ENCODE measurements at places on chromosomes 4 and X.

- DNase-seq, result no peak
These were observed 131.8 kb upstream of the PITX2 start for GRCh38 chr4:110754716-110755115.

- no peak for DNase-seq
These were observed 16.4 kb upstream of the PGRMC2 start for GRCh38 chr4:128303986-128304385.

DNA sequence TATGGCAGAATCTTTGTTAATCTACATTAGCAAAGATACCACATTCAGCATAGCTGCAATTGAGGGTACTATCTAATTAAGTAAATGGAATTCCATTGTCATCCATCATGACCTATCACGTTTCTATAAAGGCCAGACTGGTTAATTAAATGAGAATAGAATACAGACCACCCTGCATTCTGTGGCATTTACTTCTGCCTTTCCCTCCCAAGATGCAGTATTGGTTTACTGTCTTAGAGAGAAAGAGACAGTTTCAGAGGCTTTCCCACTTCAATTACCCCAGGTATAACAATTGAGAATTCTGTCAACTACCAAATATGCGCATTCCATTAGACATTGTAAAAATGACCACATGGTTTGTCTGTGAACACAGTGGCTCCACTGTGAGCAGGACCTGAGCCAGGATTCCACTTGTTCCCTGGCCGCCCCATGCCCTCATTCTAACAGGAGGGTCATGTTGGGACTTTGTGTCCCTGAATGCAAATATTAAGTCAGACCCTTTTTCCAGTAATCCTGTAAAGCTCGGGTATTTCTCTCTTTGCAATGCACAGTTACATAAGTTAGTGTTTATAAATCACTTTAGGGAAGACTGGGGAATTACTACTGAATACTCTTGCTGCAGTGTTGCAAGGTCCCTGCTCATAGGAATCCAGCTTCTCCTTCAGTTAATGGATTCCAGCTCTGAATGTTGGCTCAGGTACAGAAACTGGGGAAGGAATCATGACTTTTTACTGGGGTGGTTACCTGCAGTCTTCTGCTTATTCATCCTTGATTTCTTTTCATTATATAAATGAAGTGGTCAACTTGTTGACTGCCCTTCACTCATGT, 261.0 kb downstream of the PDGFC start:
- no peak for DNase-seq

DNA sequence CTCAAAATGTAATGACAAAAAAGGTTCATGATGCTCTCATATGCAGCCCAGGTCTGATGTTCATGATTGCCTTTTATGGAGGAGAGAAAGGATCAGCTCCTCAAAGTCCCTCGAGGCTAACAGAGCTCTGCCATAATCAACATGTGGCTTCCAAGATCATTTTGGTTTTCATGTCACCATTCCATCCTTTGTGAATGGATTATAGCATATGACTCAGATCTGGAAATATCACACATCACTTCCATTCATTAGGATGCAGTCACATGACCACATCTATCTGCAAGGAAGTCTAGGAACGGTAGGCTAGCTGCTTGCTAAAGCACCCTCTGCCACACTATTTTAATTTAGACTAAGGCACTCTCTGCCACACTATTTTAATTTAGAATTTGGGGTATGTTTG, 77.6 kb downstream of the COX18 start:
- no peak for DNase-seq

- no peak for DNase-seq
These were observed 39.5 kb downstream of the WDR1 start for GRCh38 chr4:10077076-10077475.

- DNase-seq, result no peak
These were observed 20.3 kb downstream of the NPY2R start for GRCh38 chr4:155228713-155229112.

- no peak for DNase-seq
These were observed 82.6 kb upstream of the GYPA start for GRCh38 chr4:144223149-144223548.

DNA sequence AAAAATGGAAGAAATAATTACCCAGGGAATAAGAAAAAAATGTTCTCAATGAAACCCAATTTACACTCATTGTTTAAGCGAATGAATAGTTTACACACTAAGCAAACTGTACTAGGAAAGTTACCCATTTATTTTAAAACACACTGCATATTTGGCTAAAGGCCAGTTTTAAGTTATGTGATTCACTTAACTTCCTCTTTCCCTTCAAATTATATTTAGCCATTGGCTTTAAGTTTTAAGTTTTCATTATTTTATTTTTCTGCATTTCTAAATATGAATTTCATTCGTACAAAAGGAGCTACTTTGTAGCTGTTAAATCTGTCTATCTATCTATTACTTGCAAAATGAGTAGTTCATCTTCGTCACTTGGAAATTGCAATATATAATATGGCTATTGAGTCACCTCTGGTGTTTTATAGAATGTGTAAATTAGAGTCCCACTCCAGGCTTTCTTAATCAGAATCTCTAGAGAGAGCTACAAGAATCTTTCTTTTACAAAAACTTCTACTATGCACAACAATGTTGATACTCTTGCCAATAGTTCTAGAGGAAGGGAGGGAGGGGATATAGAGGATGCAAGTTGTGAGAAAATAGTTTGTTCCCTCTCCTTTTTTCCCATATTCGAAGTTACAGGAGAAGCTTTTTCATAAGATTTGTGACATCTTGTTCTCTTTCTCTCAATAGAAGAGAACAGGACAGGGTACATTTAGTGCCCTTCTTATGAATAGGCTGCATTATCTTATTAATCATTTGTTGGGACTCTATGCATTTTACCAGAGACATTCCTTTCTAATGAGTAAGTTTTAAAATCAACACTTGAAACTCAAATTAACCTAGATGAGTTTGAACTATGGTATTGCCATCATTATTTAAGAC, 41.8 kb downstream of the SULT1B1 start:
- no peak for DNase-seq

- DNase-seq, result no peak
These were observed 137.8 kb downstream of the MID1IP1 start for GRCh38 chrX:38939067-38939466.

DNA sequence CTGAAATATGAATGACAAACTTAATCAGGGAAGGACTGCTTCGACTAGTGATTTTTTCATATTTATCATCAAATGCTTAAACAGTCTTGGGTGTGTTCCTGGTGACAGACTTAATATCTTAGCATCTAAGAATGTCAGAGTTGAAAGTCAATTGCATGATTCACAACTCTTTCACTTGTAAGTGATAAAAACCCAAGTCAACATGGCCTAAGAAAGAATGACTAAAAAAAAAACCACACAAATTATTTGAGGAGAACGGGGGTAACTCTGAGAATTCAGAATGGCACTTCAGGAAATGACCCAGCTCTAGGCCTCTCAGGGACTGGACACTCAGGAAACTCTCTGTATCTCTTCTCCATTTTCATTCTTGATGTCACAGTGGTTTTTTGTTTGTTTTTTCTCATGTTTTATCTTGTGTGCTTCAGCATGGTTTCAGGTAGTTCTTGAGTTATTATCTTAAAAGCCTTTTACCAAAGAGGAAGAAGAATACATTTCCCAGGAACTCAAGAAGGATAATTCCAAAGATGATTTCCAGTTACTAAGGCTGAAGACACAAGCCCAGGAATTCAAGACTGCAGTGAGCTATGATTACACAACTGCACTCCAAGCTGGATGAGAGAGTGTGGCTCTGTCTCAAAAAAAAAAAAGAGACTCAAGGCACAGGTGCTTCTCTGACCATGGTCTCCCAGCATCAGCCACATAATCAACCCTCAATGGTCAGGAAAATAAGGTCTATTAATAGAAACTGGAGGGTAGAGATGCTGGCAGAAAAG, 1697.8 kb upstream of the IGFBP7 start:
- DNase-seq, result no peak

DNA sequence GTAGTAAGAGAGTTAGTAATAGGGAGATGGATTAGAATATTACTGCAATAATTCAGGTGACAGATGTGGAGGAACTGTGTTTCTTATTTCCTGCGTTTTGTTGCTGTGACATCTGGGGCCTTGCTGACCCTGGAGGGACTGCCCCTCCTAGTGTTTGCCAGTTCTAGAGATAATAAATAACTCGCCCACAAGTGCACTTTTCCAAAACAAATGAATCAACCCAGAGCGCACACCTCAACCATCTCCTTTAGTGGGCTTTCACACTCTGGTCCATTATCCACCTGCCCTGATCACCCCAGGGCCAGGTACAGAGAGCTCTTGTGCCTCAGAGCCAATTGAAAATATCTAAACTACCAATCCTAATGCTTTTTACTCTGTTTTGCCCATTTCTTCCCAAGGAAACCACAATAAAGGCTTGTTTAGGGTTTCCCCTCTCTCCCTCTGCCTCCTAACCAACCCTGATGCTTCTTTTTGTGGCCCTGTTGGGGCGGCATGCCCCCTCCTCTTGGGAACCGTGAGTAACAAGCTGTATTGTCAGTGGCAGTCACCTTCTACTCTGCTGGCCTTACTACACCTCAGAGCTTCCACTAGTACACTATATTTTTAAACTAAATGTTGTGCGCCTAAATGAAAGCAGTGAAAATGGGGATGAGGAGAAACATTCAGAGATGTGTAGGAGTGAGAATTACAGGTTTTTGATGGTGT, 270.5 kb downstream of the TENM3 start:
- DNase-seq, result no peak

GRCh38 chr4:18942874-18943273, 921.3 kb upstream of the LCORL start:
- DNase-seq, result no peak

DNA sequence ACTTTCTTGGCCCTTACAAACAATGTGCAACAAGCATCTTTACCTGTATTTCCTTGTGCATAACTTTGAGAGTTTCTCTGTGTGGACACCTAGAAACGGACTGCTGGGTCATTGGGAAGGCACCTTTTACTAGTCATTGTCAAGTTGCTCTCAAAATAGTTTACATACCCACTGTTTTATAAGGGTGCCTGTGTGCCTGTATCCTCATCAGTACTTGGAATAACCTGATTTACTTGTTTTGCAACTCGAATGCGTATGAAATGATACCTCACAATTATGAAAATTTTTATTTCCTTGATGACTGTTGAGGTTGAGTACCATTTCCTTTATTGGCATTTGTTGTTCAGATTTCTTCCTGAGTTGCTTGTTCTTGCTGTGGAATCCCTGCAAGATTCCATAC, 150.8 kb downstream of the STIM2 start:
- DNase-seq, result no peak

- no peak for DNase-seq
These were observed 137.3 kb downstream of the BMPR1B start for GRCh38 chr4:94895081-94895480.

DNA sequence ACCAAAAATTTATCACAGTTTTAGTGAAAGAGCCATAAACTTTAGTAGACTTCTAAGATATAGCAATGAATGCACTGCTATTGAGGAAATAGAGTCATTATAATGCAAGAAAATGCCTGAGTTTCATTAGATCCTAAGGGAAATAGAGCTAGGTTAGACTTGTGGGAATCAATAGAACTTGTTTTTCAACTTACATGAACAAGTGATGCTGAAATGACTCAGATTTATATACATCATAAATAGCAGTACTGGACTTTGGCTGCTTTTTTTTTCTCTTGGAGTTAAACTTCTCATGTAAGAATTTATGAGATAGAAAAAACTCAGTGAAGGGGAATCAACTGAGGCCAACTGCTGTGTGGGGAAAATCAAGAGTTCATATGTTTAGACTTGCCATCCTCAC, 216.5 kb upstream of the AADAT start:
- DNase-seq, result no peak

- DNase-seq, result no peak
These were observed 40.2 kb upstream of the NDNF start for GRCh38 chr4:121112530-121112929.

DNA sequence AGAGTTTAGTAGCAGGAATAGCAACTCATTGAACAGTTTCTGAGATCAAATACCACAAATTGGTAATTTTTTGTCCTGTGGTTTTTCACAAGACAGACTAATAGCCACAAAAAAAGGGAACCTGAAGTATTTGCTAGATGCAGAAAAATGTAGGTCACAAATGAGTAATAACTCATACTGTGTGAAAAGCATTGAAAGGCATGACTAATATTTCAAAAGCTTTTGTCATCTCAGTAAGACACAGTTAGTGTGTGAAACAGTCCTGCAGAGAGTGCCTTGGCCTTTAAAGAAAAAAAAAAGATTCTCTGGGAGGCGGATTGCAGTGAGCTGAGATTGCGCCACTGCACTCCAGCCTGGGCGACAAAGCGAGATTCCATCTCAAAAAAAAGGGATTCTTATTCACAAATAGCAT, 31.4 kb upstream of the SLC25A31 start:
- DNase-seq, result no peak

GRCh38 chr4:94426783-94427182, 25.0 kb upstream of the PDLIM5 start:
- no peak for DNase-seq

- DNase-seq, result no peak
These were observed 69.8 kb downstream of the ARHGEF38 start for GRCh38 chr4:105622269-105622668.

DNA sequence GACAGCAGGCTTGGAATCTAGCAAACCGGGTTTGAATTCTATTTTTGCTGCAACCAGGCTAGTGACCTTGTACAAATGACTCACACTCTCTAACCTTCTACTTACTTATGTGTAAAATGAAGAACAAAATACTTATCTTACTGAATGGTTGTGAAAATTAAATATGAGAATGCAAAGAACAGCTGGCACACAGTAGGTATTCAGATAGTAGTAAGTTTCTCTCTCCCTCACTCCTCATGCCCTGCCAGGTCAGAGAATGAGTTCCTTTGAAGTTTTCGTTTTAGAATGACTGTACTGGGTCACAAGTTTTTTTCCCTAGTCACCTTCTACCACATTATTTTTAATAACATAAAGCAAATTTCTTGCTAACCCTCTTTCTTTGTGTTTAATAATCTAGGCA, 33.0 kb downstream of the CISD2 start:
- no peak for DNase-seq

- DNase-seq, result no peak
These were observed 67.7 kb upstream of the FAM9A start for GRCh38 chrX:8868906-8869305.

DNA sequence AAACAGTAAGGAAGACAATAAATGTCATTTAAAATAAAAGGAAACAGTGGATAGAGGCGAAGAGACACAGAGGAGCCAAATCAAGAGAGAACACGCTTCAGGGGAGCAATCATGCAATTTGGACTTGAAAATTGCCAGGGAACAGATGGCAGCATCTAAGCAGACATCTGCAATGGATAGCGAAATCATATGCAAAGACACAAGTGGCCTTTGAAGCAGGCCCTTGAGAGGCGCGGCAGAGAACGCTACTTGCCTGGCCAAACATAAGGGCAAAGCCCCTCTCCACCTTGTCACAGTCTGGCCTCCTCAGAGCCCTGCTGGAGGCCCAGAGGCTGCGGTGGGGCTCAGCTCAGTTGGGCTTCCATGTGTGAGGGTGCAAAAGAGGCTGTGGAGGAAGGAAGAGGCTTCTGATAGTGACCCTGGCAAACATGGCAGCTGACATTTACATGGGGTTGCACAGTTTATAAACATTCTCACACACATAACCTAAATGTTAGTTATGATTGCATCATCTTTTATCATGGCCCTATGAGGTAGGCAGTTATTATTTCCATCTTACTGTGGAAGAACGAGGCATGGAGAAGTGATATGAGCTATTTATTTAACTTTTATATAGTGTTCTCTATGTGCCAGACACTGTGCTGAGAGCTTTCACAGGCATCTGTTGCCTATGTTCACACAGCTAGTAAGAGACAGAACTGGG, 18.3 kb downstream of the ADGRG4 start:
- DNase-seq, result no peak
